ENCODE measurements at places on chromosomes 5 and 9. TPM values are rescaled to one million over a fixed set of nuclear protein-coding genes. Genes with fewer than 3 reads are reported as not detected.

GRCh38 chr9:35618854-35619799, 914 bp upstream of the CD72 start:
- peak; percentile 45 for DNase-seq

GRCh38 chr9:121917375-121918335, 175.5 kb downstream of the TTLL11 start:
- no peak for DNase-seq

GRCh38 chr5:135360278-135361274, 38.5 kb downstream of the MACROH2A1 start:
- no peak for DNase-seq

DNA sequence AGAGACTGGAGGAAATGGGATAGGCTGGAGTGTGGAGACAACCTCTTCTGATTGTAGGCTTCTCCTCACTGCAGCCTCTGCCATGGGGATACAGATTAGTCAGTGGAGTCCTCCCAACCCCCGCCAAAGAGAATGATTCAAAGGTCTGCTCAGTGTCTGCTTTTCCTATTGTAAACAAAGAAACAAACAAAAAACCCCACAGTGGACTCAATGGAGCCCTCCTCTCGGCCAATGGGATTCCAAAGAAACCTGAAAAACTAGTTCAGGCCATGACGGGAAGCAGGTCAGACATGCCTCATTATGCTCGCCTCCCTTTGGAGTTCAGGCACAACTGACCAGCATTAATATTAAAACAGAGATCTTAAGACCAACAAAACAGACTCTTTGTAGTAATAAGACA, 85.8 kb downstream of the SEC61B start:
- DNase-seq, result no peak

DNA sequence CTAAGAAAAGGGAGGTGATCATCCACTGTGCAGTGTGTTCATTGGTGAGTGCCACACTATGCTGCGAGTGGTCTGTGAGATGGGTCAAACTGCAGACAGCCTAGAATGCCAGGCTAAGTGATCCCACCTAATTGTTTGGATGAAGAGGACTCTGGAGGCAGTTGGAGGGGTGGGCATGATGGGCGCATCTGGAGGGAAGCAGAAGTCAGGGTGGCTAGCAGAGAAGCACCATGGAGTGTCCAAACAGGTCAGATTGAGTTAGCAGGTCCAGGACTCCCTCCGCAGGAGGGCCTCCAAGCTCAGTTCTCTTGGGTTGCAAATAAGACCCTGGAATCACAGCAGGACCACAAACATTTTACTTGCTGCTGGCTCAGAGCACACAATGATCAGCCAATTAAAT, 19.9 kb upstream of the ANGPTL2 start:
- no peak for DNase-seq

DNA sequence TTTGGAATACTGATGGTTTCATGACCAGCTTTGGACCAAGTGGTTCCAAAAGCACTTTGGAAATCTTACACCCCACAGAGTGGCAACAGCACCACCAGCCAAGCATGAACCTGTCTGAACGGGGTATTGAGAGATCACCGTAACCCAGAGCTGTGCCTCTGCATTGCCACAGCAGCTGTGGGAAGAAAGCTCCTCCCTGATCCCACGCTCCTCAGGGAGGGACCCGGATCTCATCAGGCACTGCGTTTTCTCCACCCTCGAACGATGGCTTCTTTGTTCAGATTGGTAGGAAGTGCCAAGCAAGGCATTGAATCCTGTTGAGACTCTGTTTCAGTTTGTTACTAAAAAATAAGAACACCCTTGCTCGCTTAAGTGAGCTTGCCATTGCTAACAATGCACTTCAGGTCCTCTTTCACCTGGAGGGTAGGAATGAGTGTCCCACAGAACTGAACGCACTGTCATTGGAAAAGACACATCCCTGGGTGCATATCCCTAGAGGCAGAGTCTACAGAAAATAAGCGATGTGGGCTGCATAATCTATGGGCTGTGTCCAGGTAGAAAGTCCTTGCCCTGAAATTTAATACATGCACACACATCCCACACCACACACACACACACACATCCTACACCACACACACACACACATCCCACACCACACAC, 118.0 kb upstream of the ICE1 start:
- DNase-seq, result no peak

Gene HACD4
- 18.3 TPM for total RNA-seq

Measured in CD4-positive, alpha-beta memory T cell (primary cell).